ENCODE measurements at places on chromosomes 16 and 17.
A peak's percentile ranks its signal among the peaks of the same experiment; 100 is the strongest.

GRCh38 chr16:71627731-71628181, 1.8 kb downstream of the MARVELD3 start:
- no peak for DNase-seq

GRCh38 chr17:54157542-54157941, 334.8 kb downstream of the KIF2B start:
- no peak for DNase-seq

GRCh38 chr16:9248162-9248561, 156.7 kb downstream of the HAPSTR1 start:
- no peak for DNase-seq

DNA sequence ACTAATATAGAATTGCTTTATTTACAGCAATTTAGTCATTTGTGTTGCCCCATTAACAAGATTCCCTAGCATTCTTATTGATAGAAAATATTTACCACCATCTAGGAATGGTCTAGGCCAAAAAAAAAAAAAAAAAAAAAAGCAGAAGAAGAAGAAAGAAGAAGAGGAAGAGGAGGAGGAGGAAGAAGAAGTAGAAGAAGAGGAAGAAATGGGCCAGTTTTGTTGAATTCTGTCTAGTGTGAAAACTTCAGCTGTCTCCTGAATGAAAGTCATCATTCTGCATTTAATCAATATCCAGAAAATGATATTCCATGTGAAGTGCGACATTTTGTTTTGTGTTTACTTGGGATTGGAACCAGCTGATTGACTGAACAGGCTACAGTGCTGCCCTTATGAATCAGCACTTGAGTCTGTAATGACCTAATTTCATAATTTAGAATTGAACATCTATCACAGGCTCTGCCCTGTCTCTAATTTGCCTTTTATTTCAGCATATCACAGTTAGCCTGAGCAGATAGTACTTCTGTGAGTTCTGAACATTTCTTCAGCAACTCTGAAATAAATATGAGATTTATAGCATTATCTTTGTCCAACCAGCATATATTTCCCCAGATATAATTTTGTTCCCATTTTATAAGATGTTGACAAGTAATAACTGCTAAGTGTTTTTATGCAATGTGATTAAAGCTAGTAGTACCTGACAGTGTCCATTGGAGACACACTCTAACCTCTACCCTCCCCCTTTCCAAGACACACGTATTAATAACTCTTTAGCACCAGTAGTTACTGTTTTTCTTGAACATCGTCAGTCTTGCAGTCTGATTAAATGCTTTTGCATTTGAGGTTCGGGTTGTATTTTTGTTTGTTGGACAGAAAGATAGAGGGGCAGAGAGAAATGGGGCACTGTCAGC, 5.9 kb downstream of the ANKFN1 start:
- DNase-seq: no peak

DNA sequence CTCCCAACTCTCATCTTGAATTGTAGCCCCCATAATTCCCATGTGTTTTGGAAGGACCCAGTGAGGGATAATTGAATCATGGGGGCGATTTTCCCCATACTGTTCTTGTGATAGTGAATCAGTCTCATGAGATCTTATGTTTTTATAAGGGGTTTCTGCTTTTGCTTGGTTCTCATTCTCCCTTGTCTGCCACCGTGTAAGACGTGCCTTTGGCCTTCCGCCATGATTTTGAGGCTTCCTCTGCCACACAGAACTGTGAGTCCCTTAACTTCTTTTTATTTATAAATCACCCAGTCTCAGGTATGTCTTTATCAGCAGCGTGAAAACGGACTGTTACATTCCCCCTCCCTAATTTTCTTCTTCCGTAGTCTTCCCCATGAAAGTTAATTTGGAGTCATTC, 124.0 kb downstream of the ABCA8 start:
- no peak for DNase-seq

DNA sequence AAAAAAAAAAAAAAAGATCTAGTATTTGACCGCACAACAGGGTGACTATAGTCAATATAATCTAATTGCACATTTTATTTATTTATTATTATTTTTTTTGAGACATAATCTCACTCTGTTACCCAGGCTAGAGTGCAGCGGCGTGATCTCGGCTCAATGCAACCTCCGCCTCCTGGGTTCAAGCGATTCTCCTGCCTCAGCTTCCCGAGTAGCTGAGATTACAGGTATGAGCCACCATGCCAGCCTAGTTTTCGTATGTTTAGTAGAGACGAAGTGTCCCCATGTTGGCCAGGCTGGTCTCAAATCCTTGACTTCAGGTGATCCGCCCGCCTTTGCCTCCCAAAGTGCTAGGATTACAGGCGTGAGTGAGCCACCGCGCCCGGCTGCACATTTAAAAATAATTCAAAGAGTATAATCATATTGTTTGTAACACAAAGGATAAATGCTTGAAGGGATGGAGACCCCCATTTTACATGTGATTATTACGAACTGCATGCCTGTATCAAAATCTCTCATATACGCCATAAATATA, 794 bp downstream of the ANKS3 start:
- no peak for DNase-seq

DNA sequence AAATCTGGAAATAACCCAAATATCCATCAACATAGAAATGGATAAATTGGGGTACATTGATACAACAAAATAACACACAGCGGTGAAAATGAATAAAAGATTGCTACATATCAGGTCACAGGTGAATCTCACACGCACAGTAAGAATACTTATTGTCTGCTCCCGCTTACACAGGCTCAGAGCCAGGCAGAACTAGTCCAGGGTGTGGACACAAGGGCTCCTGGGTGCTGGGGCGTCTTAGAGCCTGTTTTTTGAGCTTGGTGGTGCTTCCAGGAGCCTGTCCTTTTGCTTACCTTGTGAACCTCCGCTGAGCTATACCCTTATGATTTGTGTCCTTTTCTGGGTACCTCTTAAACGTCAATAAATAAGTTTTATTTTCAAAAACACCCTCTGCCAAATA, 19.8 kb upstream of the C16orf74 start:
- DNase-seq: no peak

GRCh38 chr17:9982159-9982558, 77.1 kb upstream of the RCVRN start:
- DNase-seq: no peak

DNA sequence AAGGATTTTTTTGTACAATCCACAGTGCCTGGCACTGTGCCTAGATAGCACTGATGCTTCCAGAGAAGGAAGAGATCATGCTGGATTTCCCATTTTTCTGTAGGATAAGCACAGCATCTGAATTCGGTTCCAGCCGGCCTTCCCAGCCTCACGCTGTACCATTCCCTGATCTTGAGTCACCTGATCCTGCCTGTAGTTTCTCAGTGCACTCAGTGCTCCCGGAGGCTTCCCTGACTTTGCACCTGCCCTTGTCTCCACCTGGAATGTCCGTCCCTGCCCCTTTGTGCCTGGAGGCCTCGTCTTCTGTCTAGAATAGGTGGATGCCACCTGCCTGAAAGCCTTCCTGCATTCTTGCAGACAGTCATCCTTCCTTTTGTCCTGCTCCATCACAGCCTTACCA, 179.9 kb downstream of the CCDC182 start:
- DNase-seq: no peak

DNA sequence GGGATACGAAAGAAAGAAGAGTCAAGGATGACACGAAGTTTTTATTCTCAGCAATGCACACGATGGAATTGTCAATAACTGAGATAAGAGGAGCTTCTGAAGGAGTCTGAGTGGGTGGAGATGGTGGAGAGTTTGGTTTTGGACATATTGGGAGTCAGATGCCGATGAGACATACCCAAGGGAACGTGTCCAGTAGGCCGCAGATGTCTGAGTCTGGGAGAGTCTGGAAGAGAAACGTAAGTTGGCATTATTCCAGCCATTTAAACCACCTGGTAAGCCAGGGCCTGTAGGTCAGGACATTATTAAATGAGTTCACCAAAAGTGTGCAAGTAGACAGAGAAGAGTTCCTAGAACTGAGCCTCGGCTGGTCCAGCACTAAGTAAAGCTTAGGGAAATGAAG, 478.3 kb upstream of the CDH5 start:
- DNase-seq: no peak

DNA sequence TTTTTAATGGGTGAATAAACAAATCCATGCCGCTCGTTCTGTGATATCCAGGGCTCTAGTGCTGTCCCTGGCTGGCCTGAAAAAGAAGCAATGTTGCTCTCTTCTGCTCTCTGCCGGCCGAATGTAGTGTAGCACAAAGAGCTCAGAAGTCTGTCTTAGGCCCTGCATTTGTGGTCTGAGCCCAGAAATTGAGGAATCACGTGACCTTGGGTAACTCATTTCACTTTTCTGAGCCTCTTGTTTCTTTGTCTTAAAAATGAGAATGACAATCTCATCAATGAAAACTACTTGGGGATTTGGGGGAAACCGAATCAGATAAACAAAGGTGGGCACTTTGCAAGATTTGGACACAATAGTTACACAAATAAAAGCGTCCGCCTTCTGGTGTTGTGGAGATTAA, 381.6 kb upstream of the ASIC2 start:
- DNase-seq: peak; percentile 4

- DNase-seq: no peak
These were observed 5.0 kb downstream of the ACSF2 start for GRCh38 chr17:50430821-50431618.

GRCh38 chr17:80861418-80861815, 130.2 kb upstream of the CHMP6 start:
- no peak for DNase-seq

- no peak for DNase-seq
These were observed 992 bp downstream of the NLRC3 start for GRCh38 chr16:3576211-3576610.

GRCh38 chr17:5793899-5794298, 209.6 kb upstream of the NLRP1 start:
- DNase-seq: no peak

DNA sequence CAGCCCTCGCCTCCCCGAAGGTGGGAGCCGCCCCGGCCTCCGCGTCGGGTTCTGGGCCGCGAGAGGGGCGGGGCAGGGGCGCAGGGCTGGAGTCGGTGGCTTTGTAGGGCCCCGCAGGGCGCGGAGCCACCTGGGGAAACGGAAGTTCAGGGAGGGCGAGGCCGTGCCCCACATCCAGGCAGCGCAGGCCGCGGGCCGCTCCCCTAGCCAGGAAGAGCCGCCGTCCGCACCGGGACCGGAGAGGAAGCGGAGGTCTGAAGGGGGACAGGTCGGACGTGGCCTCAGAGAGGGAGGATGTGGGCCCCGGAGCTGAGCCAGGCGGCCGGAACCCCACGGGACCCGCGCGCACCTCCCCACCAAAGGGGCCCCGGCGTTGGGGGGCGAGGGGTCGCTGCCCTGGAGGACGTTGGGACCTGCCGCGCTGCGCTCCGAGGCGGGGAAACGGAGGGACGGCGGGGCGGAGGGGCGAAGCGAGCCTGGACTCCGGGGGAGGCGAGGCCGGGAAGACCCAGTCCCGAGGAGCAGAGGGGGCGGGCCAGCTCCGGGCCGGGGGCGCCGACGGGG, 482 bp upstream of the SLC16A3 start:
- peak; percentile 47 for DNase-seq

GRCh38 chr17:13931111-13931526, 138.2 kb upstream of the COX10 start:
- no peak for DNase-seq

DNA sequence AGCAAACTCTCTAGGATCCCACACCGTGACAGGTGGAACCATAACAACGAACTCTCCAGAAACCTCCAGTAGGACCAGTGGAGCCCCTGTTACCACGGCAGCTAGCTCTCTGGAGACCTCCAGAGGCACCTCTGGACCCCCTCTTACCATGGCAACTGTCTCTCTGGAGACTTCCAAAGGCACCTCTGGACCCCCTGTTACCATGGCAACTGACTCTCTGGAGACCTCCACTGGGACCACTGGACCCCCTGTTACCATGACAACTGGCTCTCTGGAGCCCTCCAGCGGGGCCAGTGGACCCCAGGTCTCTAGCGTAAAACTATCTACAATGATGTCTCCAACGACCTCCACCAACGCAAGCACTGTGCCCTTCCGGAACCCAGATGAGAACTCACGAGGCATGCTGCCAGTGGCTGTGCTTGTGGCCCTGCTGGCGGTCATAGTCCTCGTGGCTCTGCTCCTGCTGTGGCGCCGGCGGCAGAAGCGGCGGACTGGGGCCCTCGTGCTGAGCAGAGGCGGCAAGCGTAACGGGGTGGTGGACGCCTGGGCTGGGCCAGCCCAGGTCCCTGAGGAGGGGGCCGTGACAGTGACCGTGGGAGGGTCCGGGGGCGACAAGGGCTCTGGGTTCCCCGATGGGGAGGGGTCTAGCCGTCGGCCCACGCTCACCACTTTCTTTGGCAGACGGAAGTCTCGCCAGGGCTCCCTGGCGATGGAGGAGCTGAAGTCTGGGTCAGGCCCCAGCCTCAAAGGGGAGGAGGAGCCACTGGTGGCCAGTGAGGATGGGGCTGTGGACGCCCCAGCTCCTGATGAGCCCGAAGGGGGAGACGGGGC, 1.3 kb downstream of the SPN start:
- DNase-seq: peak; percentile 33
